A549 treated with dexamethasone at 1 μM for 4 hours (cell line): ENCODE measurements at places on chromosomes 16 and 17. TPM values are rescaled to one million over a fixed set of nuclear protein-coding genes. Genes with fewer than 3 reads are reported as not detected.

ZNF598 gene
- total RNA-seq = 35.1 to 67.2 TPM (median 61.5 TPM) in 5 replicates

ATP2A1 gene
- 1.4 to 5.5 TPM (median 2.1 TPM) in 5 replicates for total RNA-seq

GAS2L2 gene
- 0.11 to 0.14 TPM (median 0.12 TPM) in 4 of 5 replicates, not detected in the other for total RNA-seq

ZNF287 gene
- 8.3 to 11.6 TPM (median 9.3 TPM) in 5 replicates for total RNA-seq

MYO15B gene
- total RNA-seq = 31.9 to 58.4 TPM (median 48.6 TPM) in 5 replicates

RASL10B gene
- total RNA-seq = 0.15 to 0.37 TPM (median 0.20 TPM) in 5 replicates

BLTP2 gene
- total RNA-seq = 58.8 to 74.2 TPM (median 69.1 TPM) in 5 replicates

SLFN13 gene
- total RNA-seq = 2.5 to 4.3 TPM (median 3.7 TPM) in 5 replicates

NPIPA2 gene
- total RNA-seq = 1.2 to 2.7 TPM (median 1.8 TPM) in 5 replicates
